CD8-positive, alpha-beta T cell (primary cell): ENCODE measurements at places on chromosomes 6 and 20. TPM values are rescaled to one million over a fixed set of nuclear protein-coding genes. Genes with fewer than 3 reads are reported as not detected.

Gene SUMO4
- 5.4 TPM for total RNA-seq

Gene HS3ST5
- total RNA-seq = not detected

Gene SLC22A16
- not detected for total RNA-seq

Gene CAGE1
- 0.33 TPM for total RNA-seq

Gene ZBP1
- total RNA-seq = 21.1 TPM

Gene TGM3
- total RNA-seq = not detected

Gene GSTA2
- not detected for total RNA-seq

Gene PHACTR3
- total RNA-seq = not detected

Gene CASS4
- 23.5 TPM for total RNA-seq

Gene TRMT11
- 19.0 TPM for total RNA-seq

Gene VNN1
- not detected for total RNA-seq

Gene PRKN
- total RNA-seq = 3.4 TPM

Gene FNDC11
- 0.52 TPM for total RNA-seq

Gene ABHD16B
- total RNA-seq = not detected

Gene GPSM3
- total RNA-seq = 156 TPM

Gene SLC4A11
- total RNA-seq = 0.65 TPM
